ENCODE measurements at places on chromosomes 6 and 20. TPM values are rescaled to one million over a fixed set of nuclear protein-coding genes. Genes with fewer than 3 reads are reported as not detected.

Gene NKX2-2
- total RNA-seq = not detected

Gene CGA
- total RNA-seq = not detected

- no peak for DNase-seq
These were observed at the start of gene ROS1 for GRCh38 chr6:117425431-117426153. TSS of gene ROS1 (minus strand) at chr6:117425942. CDS start at chr6:117425656, 286 bp downstream.

GRCh38 chr6:30480536-30481156 lies 8.7 kb upstream of the HLA-E start:
- no peak for DNase-seq
